ENCODE measurements at places on chromosomes 7 and 10.

DNA sequence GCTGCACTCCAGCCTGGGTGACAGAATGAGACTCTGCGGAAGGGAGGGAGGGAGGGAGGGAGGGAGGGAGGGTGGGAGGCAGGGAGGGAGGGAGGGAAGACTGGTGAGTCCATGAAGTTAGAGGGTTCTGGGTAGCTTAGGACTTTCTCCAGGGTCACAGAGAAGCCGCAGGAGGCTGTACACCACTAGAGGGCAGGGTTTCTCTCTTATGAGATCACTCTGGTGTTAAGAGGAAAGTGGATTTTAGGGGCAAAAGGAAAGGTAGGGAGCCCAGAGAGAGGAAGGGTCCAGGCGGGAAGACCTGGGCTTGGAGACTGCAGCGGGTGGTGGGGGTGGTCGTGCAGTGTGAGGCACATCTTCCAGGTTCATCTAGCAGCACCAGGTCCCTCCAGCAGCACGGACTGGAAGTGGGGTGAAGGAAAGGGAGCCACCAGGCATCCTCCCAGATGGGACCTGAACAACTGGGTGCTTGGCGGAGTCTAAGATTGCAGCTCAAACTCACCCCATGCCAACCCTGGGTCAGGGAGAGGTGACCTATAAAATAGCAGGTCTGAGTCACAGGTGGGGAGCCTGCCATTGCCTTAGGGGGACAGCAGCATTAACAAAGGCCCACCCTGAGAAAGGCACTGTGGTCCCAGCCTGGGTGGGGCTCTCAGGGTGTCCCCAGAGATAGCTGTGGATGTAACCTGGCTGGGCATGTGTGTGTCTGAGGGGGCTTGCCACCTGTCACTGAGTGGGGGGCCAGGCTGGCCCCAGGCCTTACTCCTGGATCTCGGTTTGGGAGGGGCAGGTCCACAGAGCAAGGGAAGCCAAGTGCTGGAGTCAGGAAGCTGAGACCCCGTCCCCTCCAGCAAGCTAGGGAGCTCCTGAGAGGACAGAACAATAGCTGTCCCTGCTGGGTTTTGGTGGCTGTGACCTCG lies 48.5 kb upstream of the SLC29A3 start:
- DNase-seq: no peak

GRCh38 chr10:109663122-109663521 lies 260.2 kb downstream of the XPNPEP1 start:
- DNase-seq: no peak

GRCh38 chr7:99409806-99410205 lies 1.0 kb downstream of the BUD31 start:
- DNase-seq: no peak

- DNase-seq: no peak
Measured at GRCh38 chr7:108029034-108029433, 26.1 kb upstream of the LAMB1 start.

Measured in T1000 (cell line).